ENCODE measurements at places on chromosomes 16 and 17.

DNA sequence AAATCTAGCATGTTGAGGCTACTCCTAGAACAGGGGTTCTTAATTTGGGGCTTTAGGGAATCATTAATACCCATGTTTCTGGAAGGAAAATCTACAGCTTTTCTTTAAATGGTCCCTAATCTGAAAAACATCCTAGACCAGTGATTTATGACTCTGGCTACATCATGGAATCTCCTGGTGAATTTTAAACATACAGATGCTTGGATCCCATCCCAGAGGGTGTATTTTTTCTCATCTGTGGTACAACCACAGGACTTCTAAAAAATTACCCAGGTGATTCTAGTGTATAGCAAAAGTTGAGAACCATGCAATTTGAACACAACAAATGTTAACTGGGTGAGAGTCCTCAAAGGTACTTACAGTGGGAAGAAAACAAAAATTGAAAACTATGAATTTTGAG lies 41.5 kb downstream of the KANSL1 start:
- no peak for ATAC-seq

DNA sequence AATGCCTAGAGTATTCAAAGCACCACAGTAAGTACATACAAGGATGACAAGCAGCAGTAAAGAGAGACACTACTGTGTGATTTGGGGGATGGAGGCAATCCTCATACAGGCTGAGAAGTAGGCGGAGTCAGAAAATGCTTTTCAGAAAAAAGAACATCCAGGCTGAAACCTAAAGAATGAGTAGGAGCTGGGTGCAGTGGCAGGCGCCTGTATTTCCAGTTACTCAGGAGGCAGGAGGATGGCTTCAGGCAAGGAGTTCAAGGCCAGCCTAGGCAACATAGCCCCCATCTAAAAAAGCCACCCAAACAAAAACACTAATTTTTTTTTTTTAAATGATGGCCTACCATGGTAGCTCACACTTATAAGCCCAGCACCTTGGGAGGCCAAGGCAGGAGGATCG lies 10.3 kb downstream of the KANSL1 start:
- no peak for ATAC-seq

GRCh38 chr17:79938336-79939093 lies 97.2 kb downstream of the TBC1D16 start:
- no peak for ATAC-seq

GRCh38 chr16:72164691-72165090 lies 7.3 kb downstream of the PMFBP1 start:
- no peak for ATAC-seq

DNA sequence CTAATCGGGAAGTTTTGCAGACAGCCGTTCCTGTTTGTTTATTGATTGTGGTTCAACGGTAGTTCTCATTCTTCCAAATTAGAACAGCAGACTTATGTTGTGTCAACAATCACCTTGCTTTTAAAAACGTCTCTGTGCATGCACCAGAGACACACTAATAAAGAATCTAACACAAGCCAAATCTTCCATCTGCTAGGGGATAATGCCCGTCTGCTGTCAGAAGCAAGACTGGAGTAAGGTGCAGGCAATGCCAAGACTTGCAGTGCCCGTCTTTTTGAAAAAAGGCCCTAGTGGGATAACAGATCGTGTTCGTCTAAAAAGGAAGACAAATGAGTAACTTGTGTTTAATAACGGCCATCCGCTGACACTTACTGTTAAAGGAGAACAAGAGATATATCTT lies 158.4 kb downstream of the KCNJ2 start:
- ATAC-seq, result no peak

DNA sequence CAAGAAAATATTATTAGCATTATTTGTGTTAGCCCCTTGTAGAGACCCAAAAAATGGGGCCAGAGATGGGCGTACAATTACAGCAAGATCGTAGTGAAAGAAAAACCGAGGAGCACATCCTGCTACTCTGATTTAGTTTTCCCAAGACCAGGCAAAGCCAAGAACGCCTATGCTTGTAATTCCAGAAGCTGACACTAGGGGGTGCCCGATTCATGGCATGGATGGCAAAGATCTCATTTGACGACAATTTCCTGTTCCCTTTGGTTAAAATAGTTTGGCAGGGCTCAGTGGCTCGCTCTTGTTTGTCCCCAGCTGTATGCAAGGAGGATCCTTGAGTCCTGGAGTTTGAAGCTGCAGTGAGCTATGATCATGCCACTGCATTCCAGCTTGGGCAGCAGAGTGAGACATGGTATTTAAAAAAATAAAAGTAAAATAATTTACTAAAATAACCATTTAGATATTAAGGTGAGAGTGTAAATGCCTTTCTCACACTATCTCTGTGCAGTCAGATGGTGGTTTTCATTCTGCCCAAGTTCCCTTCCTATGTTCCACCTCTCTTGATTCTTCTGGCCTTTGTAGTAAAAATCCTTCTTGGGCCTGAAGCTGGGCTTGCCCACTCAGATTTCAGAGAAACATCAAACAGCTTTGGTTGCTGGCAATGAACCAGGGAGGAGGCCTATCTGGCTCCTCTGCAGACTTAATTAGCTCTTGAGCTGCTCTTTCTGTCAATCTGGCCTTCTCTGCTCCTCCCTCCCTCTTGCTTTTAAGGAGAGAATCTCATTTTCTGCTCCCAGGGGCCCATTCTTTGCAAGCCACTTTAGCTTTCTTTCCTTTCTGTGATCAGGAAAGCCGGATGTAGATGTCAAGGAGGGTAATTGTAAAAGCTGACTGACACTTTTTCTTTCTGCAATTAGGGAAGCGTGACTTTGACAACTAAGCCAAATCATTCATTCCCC lies 31.2 kb downstream of the TMEM238L start:
- no peak for ATAC-seq

DNA sequence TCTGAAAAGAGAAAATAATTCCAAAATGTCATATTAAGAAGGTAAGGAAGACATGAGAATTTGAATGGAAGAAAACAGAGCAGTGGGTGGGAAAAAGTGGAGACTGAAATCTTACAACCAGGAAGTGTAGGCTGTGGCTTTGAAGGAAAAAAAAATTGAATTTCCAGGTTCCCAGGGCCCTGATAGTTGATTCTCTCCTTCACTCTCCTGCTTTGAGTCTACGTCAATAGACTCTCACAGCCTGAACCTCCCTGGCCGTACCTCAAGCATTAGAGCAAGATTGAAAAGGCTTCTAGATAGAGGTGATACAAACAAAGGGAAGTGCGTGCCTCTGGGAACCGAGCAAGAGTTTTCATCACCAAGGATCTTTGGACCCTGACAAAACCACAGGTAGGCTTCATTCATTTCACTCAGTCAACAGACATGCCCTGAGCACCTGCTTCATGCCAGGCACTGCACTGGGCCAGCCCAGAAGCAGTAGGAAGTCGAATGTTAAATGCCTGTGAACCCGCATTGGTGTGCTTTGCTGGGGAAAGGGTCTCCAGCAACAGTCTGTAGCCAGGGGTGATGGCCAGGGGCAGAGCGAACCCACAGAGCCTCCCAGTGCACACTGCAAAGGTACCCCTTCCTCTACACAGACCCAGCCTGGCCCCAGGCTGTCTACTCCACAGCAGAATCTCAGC lies 163.9 kb downstream of the SLC39A11 start:
- no peak for ATAC-seq

GRCh38 chr17:59829217-59830006 lies 63.3 kb downstream of the TUBD1 start:
- ATAC-seq, result peak; percentile 93

GRCh38 chr17:47253541-47254402 lies at the start of gene ITGB3:
ITGB3 (plus strand) TSS chr17:47253827; CDS start chr17:47253862, 35 bp downstream.
- peak; percentile 97 for ATAC-seq

DNA sequence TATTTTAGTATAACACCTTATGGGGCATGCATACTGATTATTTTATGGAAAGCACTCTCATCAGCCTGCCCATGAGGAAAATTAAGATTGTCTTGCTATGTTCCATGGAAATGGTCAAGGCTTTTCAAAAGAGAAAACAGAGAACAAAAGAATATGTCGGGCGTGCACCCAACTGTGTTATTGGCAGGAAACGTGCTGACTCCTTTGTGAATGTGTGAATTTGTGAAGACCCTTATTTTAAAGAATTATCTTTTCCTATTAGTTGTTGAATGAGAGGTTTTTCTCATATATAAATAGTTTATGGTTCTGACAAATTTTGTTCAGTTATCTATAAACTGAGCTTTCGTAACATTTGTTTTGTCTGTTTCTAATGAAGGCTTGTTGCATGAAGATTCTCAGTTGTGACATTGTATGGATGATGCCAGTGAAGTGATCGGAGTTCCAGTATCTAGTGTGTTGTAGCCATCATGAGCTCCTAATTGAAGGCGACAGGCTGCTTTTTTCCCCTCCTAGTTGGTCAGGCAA lies 180.0 kb downstream of the BCAS3 start:
- no peak for ATAC-seq

DNA sequence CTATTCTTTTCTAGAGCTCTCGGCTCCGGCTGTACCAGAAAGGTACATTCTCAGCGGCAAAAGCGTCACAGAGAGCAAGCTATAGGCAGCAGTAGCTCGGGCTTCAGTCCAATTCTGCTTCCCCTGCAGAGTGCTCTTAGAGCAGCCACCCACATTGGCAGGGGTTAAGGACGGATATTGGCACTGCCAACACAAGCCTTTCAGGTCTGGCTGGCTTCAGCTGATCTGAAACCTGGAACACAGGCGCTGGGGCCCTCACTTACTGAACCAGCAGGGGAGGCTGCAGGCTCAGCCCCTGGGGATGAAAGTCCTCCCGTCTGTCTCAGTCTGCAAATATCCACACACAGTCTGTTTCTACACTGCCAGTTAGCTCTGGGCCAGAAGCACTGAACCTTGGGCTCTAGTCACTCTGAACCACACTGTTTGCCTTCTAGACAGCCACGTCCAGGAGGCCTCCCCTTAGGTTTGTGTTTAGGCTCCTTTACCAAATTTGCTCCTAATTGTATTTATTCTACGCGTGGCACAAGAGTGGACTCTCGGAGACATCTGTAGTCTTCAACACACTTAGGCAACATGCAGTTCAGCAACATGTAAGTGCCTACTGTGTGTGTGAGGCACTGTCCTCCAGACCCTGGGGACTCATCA lies 40.1 kb downstream of the HIC1 start:
- ATAC-seq, result no peak

DNA sequence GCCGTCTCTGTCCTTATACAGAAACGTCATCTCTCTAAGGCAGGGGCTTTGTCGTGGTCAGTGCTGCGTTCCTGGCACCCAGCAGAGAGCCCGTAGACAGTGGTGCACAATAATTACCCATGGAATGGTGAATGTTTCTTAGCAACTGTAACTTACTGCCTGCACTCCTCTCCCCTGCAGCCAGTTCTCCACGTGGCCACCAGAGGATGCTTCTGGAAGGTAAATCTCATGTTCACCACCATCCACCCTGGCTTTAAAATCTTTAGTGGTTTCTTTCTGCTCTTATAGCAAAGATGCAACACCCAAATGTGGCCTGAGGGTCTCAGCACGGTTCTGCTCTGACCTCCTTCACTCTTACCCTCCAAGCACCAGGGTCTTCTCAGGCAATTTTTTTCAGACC lies 150.8 kb downstream of the GRIN2A start:
- ATAC-seq, result no peak

DNA sequence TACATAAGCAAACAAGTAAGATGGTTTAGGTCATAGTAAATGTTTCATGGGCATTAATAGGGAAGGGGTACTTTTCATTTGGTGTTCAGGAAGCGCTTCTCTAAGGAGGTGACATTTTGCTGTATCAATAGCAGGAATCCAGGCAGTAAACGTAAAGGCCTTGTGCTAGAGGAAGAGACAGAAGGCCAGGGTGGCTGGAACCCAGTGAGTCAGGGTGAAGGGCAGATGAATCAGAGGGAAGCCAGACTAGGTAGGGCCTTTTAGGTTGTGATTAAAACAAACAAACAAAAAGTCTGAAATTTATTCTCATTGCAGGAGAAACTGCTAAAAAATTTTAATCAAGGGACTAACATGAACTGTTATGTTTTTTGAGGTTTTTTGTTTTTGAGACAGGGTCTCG lies 6.5 kb downstream of the BMERB1 start:
- ATAC-seq, result no peak

GRCh38 chr17:64063088-64063487 lies 42.7 kb upstream of the ICAM2 start:
- ATAC-seq, result peak; percentile 72

DNA sequence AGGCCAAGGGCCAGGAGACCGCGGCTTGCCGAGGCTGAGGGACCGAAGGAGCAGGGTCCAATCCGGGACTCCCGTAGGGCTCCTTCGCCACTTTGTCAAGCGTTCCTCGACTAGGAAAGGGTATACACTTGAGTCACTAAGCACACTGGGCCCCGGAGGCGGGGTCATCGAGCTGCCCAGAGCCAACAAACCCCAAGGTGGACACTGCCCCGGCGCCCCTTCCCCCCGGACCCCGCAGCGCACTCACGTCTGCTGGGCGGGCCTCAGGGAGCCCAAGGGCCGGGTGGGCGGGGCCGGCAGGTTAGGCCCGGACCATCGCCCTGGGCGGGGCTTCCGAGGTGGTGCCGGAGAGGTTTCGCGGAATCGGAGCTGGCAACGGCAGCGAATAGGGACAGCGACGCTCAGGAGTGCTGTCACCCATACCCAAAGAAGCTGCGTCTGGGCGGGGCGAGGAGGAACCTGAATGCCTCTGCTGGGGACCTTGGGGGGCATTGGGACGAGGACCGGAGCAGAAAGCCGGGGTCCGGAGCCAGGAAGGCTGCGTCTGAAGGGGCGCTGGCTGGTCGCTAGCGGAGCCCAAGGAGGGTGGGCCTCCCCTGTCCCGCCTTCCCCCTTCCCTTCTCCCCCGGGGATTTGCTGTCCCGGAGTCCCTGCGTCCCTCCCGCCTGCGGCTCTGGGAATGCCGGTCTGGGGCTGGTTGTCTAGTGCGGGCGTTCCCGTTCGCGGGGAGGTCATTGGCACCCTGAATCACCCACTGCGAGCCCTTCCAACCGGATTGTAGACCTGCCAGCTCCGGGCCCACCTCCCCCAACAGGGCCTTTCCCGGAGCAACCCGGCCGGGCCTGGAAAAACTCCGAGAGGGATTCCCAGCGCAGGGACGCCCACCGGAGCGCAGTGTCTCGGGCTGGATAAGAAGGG lies 118.2 kb upstream of the SMURF2 start:
- peak; percentile 49 for ATAC-seq
